KBM-7 (cell line): ENCODE measurements at places on chromosomes 2 and 18.

- DNase-seq, result no peak
Observed at GRCh38 chr18:50666536-50666935, 106.6 kb downstream of the MAPK4 start.

DNA sequence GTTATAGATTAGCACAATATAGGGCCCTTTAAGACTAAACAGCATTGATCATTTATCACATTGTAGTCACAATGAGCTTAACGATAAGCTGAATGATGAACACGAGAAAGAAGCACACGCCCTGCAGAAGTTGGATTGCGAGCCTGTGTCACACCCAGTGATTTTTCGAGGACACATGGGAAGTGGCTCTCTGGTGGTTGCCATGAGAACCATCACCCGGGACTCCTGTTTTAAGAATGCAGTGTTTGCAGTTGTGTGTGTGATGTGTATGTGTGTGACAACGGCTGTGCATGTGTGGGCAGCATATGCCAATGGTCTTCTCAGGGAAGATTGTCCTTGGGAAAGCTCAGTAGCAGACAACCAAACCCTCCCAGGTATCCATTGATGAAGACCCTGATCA lies 69.2 kb downstream of the PDCL3 start:
- no peak for DNase-seq

GRCh38 chr18:46386788-46387187 lies 270.2 kb downstream of the LOXHD1 start:
- no peak for DNase-seq

DNA sequence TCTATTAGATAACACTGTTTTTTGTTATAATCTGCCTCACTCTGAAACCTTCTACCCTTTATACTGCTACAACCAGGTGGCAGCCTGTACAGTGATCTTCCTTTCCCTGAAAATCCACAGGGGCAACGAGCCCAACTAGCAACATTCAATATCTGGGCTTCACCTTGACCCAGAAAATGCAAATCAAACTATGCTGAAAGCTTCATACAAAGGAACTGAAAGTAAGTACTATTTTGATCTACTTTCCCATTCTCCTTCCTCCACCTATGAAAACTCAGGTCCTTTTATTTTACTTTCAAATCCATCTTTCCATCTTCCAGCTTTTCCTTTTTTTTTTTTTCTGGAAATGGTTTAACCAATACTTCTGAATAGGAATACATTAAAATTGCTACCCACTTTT lies 175.8 kb upstream of the CCDC150 start:
- DNase-seq, result no peak

DNA sequence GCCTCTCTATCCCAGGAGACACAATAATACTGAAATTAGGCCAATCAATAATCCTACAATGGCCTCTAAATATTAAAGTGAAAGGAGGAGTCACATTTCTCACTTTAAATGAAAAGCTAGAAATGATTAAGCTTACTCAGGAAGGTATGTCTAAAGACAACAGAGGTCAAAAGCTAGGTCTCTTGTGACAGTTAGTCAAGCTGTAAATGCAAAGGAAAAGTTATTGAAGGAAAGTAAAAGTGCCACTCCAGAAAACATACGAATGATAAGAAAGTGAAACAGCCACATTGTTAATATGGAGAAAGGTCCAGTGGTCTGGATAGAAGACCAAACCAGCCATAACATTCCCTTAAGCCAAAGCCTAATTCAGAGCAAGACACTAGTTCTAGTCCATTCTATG lies 9.5 kb downstream of the SESTD1 start:
- no peak for DNase-seq

- DNase-seq, result no peak
Observed at GRCh38 chr2:217157581-217157980, 297.7 kb upstream of the TNP1 start.

DNA sequence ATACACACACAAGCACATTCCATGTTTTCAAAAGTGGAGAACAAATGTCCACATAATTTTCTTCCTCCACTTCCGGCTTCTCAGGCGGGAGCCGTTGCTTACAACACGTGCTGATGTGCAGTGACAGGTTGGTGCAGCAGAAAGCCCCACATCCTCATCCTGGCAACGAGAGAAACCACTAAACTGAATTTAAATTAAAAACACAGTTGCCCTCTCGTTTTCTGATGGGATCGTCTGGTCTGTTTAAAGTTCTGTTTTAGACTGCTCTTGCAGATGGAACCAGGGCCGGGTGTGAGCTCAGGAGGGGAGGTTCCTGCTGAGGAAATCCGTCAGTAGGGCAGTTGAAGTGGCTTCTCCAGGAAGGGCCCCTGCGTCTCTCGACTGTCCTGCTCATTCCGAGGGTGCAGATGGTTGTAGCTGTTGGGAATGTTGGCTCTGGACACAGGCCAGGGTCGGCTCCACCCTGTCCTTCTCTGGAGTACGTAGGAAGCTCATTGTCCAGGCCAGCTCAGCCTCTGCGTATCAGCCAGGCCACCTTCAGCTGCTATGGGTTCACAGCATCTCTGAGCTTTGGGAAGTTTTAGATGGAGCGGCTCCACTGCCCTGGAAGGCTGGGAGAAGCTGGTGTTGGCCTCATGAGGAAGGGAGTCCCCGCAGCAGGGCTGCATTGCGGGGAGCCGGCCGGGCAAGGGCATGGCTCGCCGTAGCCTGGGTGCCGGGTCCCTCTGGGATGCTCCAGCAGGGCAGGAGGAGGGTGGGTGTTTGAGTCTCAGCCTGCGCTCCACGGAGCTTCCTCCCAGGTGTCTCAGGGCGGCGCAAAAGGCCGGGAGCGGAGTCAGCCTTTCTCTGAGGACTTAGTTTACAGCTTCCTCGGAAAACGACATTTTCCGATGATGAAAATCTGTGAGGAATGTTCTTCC lies 58.3 kb downstream of the NFATC1 start:
- DNase-seq, result no peak

DNA sequence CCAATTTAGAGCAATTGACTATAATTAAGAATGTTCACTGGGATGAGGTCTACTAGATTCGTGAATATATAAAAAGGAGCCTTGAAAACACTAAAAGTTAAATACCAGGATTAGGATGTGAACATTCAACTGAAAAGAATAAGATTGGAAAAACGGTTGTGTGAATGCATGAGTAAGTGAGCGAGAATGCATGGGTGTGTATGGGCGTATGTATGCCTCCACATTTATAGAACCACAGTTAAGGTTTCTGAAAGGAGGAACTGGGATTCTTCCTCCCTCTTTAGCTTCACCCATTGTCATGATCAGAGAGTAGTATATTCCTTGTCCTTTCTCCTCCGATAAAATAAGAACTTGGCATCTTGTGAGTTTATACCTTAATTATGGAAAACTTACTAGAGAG lies 151.1 kb upstream of the UBE2E3 start:
- DNase-seq, result no peak

DNA sequence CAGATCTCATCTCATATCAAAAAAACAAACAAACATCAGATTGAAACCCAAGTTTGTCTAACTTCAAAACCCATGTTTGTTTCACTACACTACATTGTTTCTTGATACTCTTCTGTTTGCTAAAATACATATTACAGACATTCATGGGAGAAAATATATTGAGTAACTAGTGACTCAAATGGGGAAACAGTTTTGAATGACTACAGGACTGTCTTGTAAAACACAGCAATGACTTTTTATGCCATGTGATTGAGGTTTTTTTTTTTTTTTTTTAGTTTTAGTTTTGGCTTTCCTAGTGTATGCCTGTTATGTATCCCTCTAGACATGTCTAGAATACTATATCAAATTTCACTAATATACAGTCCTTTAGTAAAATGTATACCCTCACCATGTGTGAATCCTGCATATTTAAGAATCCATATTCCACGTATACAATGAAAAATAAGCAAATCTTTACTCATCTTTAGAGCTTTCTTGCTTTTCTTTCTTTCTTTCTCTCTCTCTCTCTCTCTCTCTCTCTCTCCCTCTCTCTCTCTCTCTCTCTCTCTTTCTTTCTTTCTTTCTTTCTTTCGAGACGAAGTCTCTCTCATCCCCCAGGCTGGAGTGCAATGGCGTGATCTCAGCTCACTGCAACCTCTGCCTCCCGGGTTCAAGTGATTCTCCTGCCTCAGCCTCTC lies 46.6 kb upstream of the SERTAD2 start:
- no peak for DNase-seq

DNA sequence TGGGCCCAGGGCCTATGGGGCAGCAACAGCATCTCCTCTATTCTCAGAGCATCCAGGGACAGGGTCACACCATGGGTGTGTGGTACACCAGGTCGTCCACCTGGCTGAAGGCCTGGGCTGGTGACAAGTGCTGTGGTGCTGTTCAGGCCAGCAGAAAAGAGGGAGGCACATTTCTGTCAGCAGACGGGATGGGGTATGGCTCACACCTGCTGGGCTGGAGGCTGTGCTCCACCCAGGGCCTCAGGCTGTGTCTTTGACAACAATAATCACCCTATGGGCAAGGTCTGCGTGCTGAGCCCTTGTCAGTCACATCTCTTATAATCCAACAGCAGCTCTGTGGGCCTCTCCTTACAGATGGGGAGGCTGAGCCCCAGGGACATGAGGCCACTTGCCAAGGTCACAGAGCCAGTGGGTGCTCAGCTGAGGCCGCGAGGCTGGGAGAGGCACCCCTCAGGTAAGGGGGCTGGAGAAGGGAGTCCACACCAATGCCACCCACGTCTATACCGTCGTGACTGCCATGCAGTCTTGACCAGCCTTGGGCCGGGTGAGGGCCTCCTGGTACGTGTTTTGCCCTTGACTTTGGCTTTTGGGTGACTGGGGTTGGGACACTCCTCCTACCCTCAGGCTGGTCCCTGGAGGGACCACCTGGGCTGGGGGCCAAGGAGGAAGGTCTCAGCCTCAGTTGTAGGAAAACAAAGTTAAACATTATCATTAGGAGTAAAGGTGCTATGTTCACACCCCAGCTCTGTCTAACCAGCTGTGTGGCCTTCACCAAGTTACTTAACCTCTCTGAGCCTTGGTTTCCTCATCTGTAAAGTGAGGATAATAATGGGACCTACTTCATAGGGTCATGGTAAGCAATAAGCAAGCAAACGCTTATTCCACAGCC lies 5.6 kb upstream of the HS6ST1 start:
- DNase-seq, result no peak

DNA sequence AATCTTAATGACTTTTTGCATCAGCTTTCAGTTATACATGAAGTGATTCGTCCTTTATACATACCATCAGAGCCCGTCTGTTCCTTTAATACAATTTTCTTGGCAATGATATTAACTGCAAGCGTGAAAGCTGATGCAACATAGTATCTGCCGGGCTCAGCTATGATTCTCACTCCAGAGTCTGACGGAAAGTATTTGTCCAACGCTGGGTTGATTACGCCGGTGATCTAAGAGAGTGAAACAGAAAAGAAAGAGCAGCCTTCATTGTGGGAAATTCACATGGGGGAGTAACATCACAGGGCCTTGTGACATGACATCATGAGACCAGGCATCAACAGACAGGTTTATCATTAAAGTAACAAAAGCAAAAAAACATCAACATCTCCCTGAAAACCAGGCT lies 6.2 kb downstream of the ODC1 start:
- DNase-seq, result no peak
